ENCODE measurements at places on chromosomes 11 and 22.

DNA sequence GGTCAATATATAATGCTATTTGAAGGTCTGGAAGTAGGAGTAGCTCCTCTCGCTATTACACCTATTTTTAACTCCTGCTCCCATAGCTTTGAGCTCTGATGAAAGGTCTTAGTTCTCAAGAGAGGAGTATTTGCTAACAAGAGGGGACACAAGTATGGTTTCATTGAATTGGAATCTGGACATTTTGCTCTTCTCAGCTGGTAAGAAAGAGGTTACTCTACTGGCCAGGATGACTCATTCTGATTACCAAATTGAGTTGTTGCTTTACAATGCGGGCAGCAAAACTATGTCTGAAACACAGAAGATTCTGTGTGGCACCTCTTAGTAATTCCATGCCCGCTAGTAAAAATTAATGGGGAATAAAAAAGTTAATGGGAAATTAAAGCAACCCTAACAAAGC is 63.6 kb upstream of the EP300 start:
- no peak for DNase-seq

DNA sequence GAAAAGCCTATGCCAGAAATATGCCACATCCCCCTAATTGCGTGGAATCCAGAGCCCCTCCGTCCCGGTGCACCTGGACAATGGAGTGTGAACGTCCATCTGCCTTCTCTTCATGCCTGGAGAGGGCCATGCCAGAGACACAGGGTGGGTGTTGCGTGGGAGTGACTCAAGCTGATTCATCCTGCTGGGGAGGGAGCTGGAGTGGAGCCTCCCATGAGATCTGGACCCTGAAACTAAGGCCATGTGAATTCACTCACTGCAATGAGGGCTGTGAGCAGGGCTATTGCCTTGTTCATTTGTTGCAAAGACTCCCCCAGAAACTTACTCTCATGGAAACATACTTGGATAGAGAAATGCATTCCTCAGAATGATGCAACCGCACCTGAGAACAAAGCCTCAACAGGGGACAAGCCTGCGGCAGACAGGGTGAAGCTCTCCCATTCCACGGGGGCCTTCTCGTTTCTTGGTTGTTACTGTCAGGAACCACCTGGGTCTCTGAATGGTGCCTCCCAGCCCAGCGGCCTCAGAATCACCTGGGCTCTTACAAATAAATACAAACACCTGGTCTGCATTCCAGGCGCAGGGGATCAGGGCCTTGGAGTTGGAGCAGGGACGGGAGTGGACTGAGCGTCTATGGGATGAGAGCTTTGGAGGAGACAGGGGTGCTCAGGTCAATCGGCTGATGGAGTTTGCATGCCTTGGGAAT is 1031.2 kb downstream of the BRD1 start:
- no peak for DNase-seq

DNA sequence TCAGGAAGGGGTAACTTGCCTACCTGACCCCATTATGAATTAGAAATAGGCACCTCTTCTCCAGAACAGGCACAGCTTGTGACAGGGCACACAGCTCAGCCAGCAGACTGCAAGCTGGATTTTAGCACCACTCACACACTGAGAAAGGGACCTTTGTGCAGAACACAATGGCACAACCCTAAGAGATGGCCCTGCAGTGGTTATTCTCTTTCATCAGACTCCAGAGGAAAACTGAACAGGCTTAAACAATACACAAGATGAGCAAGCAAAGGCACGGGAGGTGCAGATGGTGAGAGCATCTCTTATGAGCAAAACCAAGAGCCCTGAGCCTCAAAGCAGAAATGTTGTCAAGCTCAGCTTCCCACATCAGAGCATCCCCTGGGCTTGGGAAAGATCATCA is 93.8 kb upstream of the LRRC55 start:
- DNase-seq, result no peak

GRCh38 chr22:39362271-39362670 is 12.5 kb downstream of the SYNGR1 start:
- DNase-seq, result no peak

DNA sequence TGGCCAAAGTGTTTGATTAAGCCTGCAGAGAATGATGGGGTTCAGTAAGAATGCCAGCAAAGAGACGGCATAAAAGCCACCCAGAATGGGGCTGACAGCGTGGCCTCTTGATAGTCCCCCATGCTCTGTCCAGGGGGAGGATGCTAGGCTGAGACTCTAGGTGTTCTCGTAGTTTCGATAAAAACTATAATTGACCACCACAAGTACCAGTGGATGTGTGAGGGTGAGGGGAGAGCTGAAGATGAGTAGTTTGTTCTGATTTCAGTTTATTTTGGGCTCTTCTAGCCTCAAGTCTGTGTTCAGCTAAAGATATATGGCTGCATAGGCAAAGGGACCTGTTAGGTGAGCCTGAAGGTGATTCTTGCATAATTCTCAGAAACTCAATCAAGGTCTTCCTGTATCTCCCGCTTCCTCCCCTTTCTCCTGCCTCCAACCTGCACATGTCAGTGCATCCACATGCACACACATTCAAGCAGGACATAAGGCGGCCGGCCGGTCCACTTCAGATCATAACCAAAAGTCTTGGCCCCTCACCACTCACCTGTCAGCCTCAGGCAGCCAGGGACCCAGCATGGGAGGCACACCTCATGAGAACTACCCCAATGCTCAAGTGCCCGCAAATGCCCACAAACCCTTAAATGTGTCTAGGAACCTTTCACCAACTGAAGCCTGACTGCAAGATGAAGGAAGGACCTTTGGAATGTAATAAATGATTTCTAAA is 31.2 kb downstream of the FLI1 start:
- DNase-seq, result no peak

DNA sequence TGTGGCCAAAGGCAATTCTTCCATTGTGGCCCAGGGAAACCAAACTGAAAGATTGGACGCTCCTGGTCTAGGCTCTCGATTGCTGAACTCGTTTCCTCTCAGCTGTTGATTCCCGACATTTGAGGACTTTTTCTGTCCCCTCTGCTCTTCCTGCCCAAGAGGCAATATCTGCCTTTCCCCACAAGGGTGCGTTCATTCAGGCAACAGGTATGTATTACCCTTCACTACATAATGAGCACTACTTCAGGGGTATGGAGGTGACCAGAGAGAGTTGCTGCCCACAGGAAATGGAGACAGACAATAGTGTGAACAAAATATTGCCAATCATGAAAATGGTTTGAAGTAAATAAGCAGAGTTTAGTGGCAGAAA is 8.2 kb downstream of the PTH start:
- no peak for DNase-seq

DNA sequence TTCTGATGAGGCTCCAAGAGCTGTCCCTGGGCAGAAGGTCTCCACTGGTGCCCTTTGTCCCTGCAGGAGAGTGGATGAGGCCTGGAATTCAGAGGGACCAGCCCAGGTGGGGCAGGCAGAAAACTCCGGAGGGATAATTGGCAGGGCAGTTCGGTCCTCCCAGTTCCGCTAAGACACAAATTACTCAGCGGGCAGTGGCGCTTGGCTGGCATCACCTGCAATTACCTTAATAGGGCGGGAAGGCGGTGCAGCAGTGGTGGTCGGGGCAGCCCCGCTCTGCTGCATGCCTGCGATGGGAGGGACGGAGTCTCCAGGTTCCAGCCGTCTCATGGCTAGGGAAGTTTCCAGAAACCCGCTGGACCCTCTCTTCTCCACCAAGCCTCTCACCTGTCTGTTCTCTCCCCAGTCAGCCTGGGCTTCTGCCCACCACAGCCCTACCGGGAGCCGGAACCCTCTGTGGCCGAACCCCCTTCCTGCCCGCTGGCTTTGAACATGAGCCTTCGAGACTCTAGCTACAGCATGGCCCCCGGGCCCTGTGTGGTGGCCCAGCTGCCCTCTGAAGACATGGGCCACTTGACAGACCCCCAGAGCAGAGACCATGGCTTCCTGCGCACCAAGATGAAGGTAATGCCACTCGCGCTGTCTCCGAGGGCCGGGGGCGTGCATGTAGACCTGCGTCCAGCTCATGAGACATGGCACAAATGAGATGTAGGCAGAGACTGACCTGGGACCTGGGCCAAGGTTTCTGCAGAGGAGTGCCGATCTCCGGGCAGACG is 7.0 kb downstream of the OVOL1 start:
- DNase-seq, result no peak

- DNase-seq, result no peak
Observed at GRCh38 chr22:40423310-40423688, 52.9 kb downstream of the SGSM3 start.

GRCh38 chr22:46312056-46312455 is 15.4 kb downstream of the GTSE1 start:
- DNase-seq, result no peak

DNA sequence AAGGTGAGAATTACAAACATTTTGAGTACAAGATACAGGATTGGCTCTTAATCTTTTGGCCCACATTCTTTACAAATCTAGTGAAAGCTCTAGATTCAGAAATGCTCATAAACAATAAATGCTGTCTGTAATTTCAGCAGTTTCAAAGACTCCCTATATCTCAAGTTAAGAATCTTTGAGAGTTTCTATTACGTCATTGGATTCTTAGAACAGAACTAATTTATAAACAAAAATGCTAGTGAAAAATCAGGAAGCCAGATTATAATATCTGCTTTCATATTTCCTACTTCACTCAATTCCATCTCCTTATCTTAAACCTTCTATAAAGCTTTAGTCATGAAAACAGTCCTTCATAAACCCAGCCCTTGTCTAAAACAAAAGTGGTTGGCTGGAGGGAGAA is 32.1 kb downstream of the CTSC start:
- no peak for DNase-seq

DNA sequence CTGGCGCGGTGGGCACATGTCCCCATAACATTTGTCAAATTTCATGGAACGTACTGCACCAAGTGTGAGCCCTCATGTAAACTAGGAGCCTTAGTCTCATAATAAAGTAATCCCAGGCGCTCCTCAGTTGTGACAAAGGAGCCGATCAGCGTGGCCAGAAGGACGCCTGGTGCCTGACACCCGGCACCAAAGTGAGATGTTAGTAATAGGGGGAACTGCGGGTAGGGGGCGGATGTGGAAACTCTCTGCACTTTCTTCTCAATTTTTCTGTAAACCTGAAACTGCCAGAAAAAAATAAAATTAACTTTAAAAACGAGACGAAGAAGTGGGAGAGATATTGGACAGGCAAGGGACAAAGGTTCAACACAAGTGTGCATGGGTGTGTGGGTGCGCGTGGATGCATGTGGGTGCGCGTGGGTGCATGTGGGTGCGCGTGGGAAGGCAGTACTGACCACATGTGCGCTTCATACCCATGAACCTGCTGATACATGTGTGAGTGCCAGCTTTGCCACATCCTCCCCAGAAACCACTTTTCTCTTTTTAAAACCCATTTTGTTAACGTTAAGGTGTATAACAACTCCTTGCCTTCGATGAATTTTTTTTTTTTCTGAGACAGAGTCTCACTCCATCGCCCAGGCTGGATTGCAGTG is 55.4 kb upstream of the LINC01488 start:
- no peak for DNase-seq

DNA sequence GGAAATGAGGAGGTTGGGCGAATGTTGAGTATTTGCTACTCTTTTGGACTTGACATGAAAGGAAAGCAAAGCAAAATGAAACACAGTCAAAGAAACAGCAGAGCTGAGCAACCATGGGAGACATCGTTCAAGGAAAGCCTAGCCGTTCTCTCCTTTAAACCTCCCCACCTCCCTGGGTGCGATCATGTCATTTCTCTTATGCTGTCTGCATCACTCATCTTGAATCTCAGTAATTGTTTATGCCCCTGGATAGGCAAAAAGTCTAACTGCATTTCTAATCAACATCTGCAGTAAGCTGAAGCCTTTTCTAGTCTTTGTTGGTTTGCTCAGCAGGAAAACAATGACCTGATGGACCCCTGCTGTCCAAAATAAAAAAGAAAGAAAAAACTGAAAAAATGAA is 107.0 kb downstream of the MSANTD4 start:
- DNase-seq, result no peak

- DNase-seq, result no peak
Observed at GRCh38 chr22:46422896-46423295, 87.4 kb downstream of the TRMU start.

DNA sequence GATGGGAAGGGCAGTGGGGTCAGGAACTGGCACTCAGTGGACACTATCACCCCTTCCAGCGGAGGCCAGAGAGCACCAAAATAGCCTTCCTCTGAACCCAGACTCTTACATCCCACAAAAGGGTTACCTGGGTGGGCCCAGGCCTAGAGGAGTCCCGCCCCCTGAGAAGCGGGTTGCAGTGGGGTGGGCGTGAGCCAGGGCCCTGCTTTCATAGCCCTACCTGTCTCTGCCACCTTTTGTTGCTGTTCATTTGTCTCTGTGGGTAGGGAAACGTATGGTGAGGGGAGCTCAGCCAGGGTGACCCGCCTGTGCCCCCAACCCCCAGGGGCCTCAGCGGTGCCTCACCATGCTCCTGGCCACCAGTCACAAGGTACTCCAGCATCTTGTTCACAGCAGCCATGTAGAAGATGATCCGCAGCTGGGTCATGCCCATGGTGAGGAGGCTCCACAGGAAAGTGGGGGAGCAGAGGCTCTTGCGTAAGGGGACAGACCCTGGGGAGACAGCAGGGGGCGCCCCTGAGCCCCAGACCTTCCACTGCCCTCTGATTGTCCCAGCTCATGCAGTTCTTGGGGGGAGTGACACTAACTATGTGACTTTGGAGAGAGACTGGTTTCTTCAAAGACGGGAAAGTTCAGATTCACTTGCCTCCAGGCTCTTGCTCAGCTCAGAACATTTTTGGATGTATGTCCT is 24.0 kb downstream of the SLC43A1 start:
- no peak for DNase-seq

GRCh38 chr11:72668629-72669347 is 5.4 kb downstream of the PDE2A start:
- DNase-seq, result no peak

- DNase-seq, result no peak
Observed at GRCh38 chr11:66111158-66111557, 41.1 kb downstream of the PACS1 start.

- DNase-seq, result no peak
Observed at GRCh38 chr11:130118165-130118564, 41.4 kb upstream of the ST14 start.

DNA sequence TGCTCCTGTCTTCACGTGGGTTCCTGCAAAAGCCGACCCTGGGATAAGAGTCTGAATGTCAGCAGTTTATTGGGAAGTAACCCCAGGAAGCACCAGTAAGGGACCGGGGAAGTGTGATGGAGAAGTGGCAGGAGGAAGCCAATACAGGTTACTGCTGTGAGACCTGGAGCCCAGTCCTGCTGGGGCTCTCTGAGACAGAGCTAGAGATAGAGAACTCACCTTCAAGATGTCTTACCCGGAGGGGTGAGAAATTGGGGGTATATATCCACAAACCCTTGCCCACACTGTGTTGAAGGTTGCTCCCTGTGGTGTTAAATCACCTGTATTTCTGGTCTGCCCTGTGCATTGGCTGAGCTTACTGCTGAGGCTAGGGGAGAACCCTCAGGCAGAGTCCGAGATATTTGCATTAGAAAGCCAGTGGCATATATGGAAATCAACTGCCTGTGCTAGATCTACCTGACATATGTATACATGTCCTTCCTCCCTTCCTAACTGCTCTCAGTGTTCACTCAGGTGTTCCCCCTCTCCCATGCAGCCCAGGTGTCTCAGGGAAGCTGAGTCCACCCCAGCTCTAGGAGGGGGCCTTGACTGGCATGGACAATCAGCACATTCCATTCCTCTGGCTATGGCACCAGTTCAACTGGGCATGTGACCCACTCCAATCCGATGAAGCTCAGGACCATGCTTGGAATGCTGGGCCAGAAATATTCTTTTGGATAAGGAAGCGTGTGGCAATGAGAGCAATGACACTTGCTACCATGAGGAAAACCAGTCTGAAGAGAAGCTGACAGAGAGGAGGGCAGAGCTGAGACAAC is 6.8 kb upstream of the MICAL2 start:
- no peak for DNase-seq

- DNase-seq, result no peak
Observed at GRCh38 chr22:49270595-49271368, 556.9 kb downstream of the BRD1 start.

Measured in NCI-H187 (cell line).